ENCODE measurements at places on chromosomes 5 and 9. TPM values are rescaled to one million over a fixed set of nuclear protein-coding genes. Genes with fewer than 3 reads are reported as not detected.

GRCh38 chr5:76514713-76515112, 108.5 kb downstream of the F2RL2 start:
- no peak for DNase-seq

- peak; percentile 22 for DNase-seq
Observed at GRCh38 chr5:180820788-180821321, 18.2 kb upstream of the MGAT1 start.

GRCh38 chr5:77882670-77883257, 106.6 kb upstream of the TBCA start:
- peak; percentile 92 for DNase-seq

GRCh38 chr5:116035123-116035522, 2.9 kb downstream of the ARL14EPL start:
- DNase-seq = no peak

DNA sequence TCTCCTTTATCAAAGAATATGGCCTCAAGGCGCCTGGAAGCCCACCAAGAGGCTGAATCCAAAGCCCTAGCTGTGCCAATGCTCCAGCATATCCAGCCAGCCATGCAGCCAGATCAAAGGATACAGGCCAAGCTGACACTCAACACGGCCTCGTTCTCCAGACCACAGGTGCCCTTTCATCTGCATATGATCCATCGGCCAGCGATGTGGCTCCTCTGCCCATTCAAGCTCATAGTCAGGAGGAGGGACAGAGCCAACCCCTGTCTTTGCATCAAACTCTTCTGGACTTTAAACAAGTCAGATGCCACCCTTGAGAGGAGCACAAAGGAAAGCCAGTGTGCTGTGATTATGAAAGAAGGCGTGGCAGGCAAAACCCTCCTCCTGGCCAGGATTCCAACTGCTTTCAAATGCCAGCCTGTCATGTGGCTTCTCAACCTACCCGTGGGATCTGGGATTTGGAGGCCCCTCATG, 42.5 kb downstream of the ADAM19 start:
- DNase-seq = no peak

DNA sequence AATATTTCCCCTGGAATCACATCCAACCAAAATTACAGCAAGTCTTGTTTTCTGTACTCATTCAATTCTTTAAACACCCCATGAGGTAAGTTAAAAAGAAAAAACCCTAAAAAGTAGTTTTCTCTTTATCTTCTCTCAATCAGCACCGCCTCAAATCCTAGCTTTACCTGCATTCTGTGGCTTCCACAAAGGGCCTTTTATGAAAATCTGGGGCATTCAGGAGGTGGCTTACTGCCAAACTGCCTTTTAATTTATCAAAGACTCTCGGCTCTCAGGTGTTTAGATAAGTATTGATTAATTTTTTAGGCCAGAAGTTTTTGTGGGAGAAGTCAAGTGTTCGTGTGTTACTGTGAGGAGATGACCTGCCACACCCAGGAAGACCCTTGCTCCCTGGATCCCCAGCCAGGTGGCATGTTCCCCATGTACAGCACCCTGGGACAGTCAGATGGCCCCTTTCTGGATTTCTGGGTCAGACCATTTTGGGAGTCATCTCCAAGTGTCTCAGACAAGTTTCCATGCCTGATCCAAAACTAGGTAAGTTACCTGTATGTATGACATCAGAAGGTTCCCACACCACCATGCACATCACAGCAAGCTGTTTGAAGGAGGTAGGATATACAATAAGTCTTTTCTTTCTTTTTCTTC, 6.2 kb upstream of the TMEM171 start:
- DNase-seq = no peak

GRCh38 chr5:108634010-108634616, 113.6 kb upstream of the FER start:
- peak; percentile 48 for DNase-seq

DNA sequence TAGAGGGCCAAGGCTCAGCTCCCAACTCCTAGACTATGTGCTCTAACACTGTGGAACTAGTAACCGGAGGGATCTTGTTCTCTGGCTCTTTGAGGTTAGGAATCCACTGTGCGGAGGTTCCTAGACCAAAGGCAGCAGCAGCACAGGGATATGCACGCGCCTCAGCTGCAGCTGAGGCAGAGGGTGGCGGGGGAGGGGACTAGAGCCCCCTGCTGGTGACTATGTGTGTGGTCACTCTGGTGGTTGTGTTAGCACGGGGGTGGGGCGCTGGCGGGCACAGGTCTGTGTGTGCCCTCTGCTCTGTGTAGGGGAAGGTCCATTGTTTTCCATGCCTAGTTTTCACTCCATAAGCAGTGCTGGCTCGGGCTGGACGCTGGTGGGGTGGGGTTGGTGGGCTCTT, 458.0 kb upstream of the IZUMO3 start:
- DNase-seq = no peak

The MED10 gene
- total RNA-seq = 15.6 TPM

The EGR1 gene
- total RNA-seq = 5.8 TPM

GRCh38 chr5:74332682-74333081, 307.8 kb downstream of the ENC1 start:
- no peak for DNase-seq

GRCh38 chr5:31711363-31711762, 72.4 kb downstream of the PDZD2 start:
- DNase-seq = no peak

DNA sequence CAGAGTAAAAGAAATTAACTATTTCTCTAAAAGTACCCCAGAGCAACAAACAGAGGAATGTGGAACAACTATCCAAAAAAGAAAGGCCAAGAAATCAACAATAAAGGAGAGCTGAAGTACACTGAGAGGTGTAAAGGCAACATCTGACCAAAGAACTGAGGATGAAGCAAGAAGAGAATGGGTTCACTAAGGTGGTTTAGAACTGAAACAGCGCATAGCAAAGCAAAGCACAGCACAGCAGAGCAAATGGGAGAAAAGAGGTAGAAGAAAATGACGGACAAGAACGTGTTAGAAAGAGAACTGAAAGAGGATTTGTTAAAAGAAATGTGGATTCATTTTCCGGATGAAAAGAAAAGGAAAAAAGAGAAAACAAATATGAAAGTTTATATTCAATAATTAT, 25.8 kb downstream of the RFX3 start:
- DNase-seq = no peak

GRCh38 chr9:68473790-68474189, 66.9 kb downstream of the TMEM252 start:
- DNase-seq = no peak

- DNase-seq = no peak
Observed at GRCh38 chr5:109281136-109281690, 128.6 kb downstream of the PJA2 start.

DNA sequence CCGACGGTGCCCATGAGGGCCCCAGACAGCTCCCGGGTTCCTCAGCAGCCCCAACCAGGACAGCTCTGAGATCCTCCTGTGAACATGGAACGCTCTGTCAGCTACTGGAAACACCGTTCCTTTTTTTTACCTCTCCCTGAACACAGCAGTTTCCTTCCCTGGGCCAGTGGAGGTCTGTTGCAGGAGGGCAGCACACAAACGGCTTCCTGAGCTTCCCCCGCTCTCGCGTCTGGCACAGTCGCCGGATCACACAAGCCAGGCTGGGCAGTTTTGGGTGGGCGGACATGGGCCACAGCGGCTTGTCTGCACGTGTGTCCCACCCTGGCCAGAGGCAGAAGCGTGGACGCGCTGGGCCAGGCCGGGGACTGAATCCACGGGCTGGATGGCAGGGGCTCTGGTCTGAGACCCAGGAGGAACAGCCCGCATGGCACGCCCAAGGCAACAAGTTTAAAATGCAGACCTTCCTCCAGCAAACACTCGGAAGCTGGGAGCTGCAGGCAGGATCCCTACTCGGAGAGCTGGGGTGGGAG, 106.8 kb upstream of the SARDH start:
- DNase-seq = no peak
